Pancreas (tissue), 10 donors: ENCODE measurements at places on chromosomes 12 and 14. TPM values are rescaled to one million over a fixed set of nuclear protein-coding genes. Genes with fewer than 3 reads are reported as not detected.
A peak's percentile ranks its signal among the peaks of the same experiment; 100 is the strongest.

DNA sequence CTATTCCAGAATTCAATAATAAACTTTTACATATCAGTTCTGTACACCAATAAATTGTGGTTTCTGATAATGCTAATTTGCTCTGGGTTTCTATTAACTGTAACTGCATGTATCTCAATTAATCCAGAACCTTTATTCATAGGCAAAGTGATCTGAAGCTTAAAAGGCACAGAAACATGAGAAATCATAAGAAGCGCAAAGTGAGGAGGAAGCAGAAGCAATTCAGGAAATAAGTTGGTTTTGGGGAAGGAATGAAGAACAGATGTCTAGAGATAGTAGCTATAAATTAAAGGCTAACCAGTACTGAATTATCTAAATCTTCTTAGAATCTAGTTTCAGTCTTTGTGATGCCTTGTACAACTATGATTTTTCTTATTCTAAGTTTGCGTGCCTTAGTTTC lies 24.6 kb downstream of the KERA start:
- DNase-seq = no peak

DNA sequence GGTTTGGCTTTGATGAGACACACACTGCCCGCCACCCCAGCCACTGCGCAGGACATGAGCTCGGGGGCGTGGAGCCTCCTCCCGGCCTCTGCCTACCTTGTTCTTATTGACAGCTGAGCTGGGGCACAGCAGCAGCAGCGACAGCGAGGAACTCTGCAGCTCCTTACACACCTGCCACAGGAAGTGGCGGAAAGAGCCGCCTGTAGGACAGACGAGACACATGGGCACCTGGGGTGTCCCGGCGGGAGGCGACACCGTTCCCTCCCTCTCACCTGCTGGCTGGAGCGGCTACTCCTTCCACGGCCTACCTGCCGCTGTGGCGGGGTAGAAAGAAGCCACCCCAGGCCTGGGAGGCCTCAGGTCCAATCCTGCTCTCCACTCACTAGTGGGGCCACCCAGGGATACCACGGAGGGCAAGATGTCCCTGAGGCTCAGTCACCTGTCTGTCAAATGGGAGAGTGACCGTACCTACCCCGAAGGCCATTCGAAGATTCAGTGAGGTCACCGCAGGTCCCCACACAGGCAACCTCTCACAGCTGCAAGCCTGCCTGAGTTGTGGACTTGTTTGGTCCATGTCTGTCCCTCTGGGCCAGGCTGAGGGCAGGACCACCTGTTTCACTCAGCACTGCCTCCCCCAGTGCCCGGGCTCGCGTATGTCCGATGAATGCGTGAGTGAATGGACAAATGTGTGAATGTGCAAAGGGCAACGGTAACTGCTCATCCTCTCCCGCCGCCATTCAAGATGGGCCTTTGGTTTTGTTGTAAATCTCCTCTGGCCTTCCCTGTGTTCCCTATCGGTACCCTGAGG lies 42.6 kb downstream of the TRAFD1 start:
- peak; percentile 62 for DNase-seq

GRCh38 chr14:55614304-55614703 lies 34.3 kb downstream of the KTN1 start:
- DNase-seq = no peak

DNA sequence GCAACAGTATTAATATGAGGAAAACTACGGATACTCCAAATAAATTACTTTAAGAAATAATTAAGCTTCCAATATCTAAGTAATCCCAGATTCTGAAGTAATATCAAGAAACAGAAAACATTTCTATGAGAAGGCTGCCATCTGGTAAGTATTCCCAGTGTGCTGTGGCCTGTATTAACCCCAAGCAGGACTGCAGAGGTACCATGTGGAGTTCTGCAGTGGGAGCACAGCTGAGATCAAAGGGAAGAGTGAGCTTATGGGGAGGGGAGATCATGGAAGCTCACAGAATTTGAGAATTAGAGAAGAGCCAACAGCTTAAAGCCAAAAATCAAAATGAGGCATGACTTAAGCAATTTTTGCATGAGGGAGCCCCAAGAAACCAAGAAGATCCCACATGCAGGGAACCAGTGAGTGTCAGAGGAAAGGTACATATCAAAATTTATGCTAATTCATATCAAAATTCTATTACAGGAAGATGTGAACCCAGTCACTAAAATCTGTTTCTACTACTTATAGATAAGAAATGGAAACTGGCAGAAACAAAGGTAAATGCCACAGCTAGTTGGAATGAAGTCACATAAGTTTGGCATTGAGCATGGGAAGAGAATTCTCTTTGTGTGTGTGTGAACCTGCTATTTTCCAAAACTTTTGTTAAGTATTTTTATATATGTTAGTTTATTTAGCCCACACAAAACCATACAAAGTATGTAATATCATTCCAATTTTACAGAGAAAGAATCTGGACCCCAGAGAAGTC lies 62.6 kb upstream of the KITLG start:
- no peak for DNase-seq

TNFRSF1A gene
- 34.2 TPM for polyA plus RNA-seq

GRCh38 chr12:109264095-109264942 lies 44.8 kb downstream of the FOXN4 start:
- DNase-seq = peak; percentile 86

DNA sequence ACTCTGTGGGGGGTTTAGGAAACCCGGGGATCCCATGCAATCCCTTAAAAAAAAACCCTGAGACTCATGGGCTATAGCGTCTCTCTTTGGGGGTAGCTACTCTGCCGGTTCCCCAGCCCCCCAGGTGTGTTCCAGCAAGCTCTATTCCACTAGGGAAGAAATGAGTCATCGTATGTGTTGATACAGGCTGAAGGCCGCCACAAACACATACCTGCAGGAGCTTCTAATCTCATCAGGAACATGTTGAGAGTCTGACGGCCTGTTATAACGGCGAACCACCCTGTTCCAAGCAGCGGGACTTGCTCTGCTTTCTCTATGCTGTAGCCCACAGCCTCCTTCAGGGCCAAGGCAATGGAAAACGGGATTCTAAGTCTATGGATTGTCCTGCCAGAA lies 977 bp upstream of the KRT5 start:
- no peak for DNase-seq

SLC10A1 gene
- not detected for polyA plus RNA-seq

- DNase-seq = peak; percentile 65
Measured at GRCh38 chr14:99734406-99735051, 50.4 kb downstream of the CYP46A1 start.

GLT1D1 gene
- polyA plus RNA-seq = 1.3 TPM

PRKD1 gene
- polyA plus RNA-seq = 3.1 TPM

SYNDIG1L gene
- 0.23 TPM for polyA plus RNA-seq

RHOJ gene
- 6.7 TPM for polyA plus RNA-seq
